ENCODE measurements at places on chromosomes 6 and 20.

DNA sequence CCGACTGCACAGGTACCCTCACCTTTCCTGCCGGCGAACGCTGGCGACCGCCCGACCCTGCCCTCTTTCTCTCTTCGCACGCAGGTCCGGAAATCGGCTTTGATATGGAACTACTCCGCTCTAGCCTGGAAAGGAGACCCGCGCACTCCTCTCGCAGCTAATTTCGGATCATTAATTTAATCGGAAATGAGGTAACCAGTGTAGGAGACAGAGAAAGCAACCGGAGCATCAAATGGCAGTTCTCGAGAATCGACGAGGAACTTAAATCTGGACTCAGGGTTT lies 949 bp upstream of the ATXN1 start:
- no peak for DNase-seq

DNA sequence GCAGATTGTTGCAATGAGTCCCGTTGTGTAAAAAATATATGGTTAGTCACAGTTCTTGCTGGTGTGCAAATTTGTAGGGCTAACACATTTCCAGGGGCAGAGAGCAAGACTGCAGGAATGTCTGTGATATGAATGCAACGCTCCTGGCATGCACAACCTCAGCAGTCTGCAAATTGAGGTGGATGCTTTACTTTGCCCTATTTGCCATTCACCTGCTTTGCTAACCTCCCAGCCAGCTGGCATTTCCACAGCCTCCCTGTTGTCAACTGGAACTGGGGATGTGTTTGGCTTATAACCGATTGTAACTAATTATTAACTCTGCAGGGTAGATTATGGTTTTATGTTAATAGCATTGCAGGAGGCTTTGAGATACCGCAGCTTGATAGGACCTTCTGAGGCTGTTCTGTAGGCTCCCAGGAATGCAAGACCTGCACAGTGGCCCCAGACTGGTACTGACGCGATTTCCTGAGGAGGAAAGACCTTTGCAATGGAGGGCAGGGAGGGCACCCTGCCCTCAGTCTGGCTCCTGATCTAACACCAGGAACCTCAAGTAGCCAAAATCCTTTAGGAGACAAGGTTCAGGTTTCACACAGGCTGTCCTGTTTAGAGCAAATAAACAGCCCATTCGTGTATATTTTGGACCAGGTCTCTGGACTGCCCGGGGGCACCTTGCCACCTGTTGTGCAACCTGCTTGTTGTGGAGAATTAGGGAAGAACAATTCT lies 53.4 kb downstream of the EDN1 start:
- no peak for DNase-seq

DNA sequence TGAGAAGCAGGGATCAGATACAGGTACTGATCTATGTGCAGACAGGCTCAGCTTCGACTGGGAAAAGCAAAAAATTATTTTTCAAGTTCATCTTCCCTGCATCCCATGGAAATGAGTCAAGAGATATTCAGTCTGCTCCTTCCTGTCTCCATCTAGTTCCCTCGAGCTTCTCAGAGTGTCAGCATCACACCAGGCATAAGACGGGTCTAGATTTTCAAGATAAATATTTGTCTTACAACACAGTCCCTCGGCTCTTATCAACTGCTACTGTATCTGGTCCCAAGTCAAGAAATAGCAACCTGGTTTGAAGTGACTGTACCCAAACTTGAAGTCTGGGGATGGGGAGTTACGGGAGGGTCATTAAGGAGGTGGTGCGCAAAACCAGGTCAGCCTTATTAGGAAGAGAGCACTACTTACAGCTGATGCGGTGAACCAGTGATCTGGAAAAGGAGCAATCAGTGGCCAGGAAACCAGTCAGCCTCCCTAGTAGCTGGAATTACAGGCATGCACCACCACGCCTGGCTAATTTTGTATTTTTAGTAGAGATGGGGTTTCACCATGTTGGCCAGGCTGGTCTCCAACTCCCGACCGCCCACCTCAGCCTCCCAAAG lies 29.7 kb downstream of the ZMYND8 start:
- DNase-seq: no peak

DNA sequence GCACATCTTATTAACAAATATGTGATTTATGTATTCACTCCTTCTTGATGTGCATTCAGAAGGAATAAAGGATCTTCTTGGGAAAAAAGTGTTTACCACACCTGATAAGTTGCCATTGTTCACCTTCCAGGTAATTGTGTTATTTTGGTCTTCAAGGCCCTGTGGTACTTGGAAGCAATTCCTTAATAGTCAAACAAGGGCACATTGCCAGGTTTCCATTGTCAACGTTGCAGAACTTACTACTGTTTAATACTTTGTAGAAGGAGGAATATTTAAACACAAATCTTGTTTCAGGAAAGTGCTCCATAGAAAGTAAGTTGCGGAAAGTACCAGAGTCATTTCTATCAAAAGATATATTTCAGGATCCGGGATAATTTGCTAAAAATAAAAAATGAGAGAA lies 129.5 kb upstream of the SGK1 start:
- DNase-seq: no peak
